ENCODE measurements at places on chromosomes 5 and 9.

DNA sequence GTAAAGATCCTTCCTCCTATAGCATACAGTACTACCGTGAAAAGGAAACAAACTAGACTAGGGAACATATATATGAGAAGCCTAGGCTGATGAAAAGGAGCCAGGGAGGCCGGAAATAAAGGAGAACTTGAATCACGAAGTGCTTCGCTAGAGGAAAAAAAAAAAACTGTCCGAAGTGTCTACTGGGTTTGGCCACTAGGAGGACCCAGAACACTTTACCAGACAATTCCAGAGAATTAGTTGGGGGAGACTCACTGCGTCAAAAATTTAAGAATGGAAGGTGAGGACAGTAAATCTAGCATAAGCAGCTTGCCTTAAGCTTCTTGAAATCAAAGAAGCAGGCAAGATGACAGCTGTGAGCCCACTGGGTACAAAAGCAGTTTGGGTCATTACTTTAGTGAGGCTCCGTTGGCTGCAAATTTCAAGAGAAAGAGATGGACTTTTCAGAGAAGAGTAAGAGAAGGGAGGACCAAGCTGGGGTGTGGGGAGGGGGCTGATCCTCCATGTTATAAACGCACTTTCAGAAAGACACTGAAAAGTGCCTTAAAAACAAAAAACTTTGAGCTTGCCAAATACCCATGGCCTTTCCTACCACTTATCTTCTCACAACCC, 47.4 kb downstream of the P4HA2 start:
- peak; percentile 5 for DNase-seq

GRCh38 chr5:123099514-123100151, 10.6 kb downstream of the PRDM6 start:
- DNase-seq = no peak

- DNase-seq = no peak
Measured at GRCh38 chr5:151684690-151685361, 1.9 kb downstream of the SPARC start.

- no peak for DNase-seq
Measured at GRCh38 chr5:179303451-179304200, 41.6 kb downstream of the ADAMTS2 start.

DNA sequence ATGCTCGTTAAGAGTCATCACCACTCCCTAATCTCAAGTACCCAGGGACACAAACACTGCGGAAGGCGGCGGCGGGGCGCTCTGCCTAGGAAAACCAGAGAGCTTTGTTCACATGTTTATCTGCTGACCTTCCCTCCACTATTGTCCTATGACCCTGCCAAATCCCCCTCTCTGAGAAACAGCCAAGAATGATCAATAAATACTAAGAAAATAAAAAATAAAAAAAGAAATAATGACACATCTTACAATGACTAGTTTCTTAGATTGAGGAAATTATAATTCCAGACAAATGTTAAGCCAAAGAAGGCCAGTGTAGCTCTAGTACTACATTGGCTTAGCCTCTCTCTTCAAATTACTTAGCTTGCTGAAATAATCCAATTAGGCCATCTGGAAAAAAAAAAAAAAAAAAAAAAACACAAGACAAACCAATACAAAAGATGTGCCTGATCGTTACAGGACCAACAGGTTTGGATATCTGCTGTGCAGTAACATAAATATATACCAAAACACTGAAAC, 58.0 kb downstream of the ANXA2R start:
- DNase-seq = no peak

DNA sequence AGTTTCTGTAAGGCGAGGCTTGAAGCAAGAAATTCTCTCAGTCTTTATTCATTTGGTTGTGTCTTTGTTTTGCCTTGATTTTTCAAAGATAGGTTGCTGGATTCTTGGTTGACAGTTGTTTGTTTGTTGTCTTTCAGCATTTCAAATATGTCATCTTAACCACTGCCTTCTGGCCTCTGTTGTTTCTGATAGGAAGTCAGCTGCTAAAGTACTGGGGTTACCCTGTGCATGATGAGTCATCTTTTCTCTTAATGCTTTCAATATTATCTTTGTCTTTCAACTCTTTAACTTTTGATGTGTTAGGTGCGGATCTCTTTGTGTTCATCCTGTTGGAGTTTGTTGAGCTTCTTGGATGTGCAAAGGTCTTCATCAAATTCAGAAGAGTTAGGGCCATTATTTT, 1571.3 kb downstream of the MAT2B start:
- no peak for DNase-seq

DNA sequence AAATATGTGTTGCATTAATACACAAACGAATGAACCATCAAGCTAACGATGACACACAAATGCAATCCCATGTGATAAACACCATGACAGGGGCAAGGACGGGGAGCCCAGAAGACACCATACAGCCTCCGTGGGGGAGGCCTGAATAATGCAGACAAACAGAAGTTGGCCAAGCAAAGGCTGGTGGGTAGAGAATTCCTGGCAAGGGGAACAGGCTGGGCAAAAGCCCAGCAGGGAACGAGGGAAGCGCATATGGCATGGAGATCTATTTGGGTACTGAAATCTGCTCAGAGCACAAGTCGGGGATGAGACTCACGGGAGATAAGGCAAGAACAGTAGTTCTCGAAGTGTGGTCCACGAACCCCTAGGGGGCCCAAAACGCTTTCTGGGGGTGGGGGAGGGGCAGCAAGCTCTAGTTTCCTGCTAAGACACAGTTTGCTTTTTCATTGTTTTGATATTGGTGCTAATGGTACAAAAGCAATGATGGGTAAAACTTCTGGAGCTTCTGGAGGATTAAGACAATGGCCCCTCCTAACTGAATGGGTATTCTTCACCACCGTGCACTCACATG, 42.9 kb upstream of the FBXW11 start:
- no peak for DNase-seq

- no peak for DNase-seq
Measured at GRCh38 chr9:91843093-91843492, 106.9 kb downstream of the ROR2 start.

GRCh38 chr9:19114680-19115270, 12.1 kb upstream of the HAUS6 start:
- no peak for DNase-seq

GRCh38 chr5:135978212-135978631, 23.4 kb upstream of the LECT2 start:
- no peak for DNase-seq

DNA sequence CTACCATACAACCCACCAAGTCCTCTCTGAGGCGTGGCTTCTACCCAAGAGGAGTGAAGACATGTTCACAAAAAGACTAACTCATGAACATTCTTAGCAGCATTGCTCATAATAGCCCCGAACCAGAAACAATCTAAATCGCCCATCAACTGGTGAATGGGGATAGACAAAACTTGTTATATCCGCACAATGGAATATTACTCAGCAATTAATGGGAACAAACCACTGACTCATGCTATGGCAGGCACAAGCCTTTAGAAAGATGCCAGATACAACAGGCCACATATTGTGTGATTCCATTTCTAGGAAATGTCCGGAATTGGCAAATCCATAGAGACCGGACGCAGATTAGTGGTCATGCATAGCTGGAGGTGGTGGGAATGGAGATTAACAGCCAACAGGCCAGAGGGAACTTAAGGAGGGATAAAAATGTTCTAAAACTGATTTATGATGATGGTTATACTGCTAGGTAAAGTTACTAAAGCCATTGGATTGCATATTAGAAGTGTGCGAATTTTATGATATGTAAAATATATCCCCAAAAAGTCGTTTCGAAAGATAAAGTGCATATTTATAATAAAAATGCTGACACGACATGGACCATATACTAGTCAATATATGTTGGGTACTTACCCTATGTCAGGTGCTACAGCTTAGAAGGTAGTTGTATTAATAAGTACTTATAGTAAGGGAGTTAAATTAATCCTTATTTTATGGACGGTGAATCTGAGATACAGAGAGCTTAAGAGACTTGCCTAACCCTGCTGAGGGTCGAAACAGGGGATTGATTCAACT, 55.4 kb downstream of the LHX2 start:
- no peak for DNase-seq

DNA sequence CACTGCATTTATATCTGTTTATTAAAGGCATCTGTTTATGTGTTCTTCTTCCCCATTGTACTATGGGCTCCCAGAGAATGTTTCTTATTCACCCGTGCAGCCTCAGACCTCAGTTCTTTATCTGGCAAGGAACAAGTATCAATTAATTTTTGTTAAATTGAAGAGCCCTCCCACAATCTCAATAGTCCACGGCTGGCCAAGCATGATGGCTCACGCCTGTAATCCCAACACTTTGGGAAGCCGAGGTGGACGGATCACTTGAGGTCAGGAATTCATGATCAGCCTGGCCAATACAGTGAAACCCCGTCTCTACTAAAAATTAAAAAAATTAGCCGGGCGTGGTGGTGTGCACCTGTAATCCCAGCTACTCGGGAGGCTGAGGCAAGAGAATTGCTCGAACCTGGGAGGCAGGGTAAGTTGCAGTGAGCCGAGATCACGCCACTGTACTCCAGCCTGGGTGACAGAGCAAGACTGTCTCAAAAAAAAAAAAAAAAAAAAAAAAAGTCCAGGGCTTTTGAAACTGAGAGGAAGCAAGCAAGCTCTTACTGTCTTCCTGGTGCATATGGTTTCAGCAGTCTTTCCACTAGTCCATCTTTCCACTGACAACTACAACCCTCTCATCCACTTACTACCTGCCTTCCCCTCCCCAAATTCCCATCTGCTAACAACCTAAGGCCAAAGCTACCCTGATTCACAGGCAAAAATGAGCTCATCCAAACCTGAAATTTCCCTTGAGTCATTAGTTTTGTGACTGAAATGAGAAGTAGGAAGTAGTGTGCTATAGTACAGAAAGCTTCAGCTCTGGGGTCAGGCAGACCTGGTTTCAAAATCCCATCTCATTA, 2.3 kb upstream of the HK3 start:
- DNase-seq = no peak

DNA sequence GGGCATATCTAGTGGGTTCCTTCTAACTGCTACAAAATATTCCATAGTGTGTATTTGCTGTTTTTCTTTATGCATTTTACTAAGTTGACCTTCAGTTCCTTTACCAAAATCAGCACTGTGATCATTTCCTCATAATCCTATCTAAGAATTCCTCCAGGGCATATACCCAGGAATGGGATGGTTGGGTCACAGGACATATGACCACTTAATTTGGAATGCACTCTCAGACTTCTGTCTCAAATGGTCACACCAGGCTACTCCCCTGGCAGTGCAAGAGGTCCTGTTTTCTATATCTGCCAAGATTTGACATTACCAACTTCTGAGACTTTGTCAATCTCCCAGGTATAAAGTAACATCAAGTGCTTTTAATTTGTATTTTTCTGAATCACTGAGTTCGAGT, 63.9 kb downstream of the ADAMTS12 start:
- DNase-seq = no peak

- DNase-seq = peak; percentile 8
Measured at GRCh38 chr9:33676746-33677505, 118.4 kb upstream of the PRSS3 start.

DNA sequence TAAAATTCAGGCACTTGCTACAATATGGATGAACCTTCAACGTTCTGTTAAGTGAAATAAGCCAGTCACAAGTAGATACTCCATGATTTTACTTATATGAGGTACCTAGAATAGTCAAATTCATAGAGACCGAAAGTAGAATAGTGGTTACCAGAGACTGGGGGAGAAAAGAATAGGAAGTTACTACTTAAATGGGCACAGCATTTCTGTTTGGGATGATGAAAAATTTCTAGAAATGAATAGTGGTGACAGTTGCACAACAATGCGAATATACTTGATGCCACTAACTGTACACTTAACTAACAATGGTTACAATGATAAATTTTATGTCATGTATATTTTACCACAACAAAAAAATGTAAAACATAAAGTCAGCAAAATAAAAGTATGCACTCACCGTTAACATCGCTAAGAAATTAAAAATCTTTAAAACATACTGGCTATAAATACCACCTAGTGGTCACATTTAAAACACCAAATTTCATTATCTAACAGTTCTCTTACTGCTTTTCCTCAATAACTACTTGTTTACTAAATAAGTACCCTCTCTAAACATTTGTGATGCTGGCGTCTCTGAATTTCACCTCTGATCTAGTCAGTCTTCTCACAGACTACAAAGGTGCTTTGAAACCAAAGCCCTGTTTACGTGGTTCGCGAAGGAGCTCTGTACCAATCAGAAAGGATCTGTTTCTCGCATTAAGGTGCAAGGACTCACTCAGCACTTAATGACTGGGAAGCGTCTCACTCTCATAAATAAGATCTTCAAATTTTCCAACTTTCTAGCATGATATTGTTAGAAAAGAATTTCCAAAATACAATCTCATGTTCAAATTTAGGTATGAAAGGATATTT, 22.7 kb downstream of the KIF3A start:
- DNase-seq = peak; percentile 24

DNA sequence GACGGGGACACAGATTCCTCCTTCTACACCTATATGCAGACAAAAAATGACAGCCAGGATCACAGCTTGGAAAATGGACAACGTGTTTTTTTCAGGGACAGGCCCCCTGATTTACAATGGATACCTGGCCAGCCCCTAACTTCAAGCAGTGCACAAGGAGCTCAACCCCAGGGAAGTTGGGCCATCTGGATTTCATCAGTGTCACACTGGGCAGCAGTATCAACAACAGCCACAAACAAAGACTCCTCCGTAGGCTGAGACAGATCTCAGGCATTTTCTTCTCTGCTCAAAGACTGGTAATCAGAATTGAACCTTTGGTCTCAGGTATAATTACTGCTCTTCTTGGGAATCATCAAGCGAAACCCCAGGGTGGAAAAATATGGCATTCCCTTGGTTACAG, 374.0 kb downstream of the ZNF608 start:
- DNase-seq = no peak

- DNase-seq = no peak
Measured at GRCh38 chr5:92907938-92908606, 672.9 kb downstream of the NR2F1-AS1 start.

GRCh38 chr9:18718932-18719331, 245.0 kb downstream of the ADAMTSL1 start:
- DNase-seq = no peak

DNA sequence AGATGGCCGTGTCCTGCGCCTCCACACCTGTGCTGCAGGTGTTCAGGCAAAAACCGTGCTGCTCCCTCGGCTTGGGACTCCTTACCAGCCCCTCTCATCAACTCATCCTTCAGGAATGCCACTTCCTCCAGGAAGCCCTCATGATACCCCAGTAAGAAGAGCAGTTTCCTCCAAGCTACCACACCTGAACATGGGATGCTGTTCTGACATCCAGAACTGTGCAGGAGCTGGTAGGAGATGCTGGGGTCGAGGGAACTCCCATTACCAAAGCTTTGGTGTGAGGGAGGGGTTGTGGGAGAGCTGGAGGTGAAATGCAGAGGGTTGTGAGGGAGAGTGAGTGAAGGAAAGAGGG, 18.9 kb downstream of the CARD19 start:
- DNase-seq = no peak

GRCh38 chr5:9818340-9818845, 188.2 kb upstream of the TAS2R1 start:
- DNase-seq = no peak

GRCh38 chr9:110115826-110116542, 92.0 kb downstream of the C9orf152 start:
- no peak for DNase-seq

DNA sequence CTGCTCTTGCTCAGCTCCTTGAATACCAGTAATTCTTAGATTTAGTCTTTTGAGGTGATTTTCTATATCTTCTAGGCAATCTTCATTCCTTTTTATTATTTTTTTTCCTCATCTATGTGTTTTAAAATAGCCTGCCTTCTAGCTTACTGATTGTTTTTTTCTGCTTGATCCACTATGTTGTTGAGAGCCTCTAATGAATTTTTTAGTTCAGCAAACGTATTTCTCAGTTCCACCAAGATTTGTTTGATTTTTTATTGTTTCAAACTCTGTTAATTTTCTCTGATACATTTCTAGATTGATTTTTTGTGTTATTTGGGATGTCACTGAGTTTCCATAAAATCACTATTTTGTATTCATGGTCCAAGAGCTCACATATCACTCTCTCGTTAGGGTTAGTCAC, 9.5 kb downstream of the POLK start:
- no peak for DNase-seq
